ENCODE measurements at places on chromosomes 7 and 10. TPM values are rescaled to one million over a fixed set of nuclear protein-coding genes. Genes with fewer than 3 reads are reported as not detected.

- DNase-seq: no peak
Measured at GRCh38 chr7:39094731-39095130, 117.0 kb downstream of the POU6F2 start.

The SLC26A4 gene
- not detected for total RNA-seq

GRCh38 chr10:32065856-32066255, 9.6 kb upstream of the KIF5B start:
- DNase-seq: no peak

The LRRN3 gene
- total RNA-seq: 0.98 TPM

DNA sequence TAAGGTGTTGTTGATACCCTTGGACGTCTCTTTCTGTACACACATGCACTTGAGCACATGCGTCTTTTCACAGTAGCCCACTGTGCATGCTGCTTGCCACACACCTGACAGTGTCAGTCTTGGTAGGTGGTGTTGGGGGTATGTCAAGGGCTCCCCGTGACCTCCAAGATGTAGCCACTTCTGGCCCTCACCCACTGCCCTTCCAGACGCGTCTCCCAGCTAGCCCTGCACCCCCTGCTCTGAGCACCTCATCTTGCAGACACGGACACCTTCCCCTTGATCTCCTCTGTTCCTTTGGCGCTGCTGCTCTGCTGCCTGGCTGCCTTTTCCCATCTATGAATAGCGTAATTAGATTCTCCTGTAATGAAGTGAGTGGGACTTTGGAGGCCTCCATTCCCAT, 75.2 kb upstream of the TNS3 start:
- DNase-seq: no peak

Measured in vagina (tissue), 2 donors.